DND-41 (cell line): ENCODE measurements at places on chromosomes 6 and 20.

DNA sequence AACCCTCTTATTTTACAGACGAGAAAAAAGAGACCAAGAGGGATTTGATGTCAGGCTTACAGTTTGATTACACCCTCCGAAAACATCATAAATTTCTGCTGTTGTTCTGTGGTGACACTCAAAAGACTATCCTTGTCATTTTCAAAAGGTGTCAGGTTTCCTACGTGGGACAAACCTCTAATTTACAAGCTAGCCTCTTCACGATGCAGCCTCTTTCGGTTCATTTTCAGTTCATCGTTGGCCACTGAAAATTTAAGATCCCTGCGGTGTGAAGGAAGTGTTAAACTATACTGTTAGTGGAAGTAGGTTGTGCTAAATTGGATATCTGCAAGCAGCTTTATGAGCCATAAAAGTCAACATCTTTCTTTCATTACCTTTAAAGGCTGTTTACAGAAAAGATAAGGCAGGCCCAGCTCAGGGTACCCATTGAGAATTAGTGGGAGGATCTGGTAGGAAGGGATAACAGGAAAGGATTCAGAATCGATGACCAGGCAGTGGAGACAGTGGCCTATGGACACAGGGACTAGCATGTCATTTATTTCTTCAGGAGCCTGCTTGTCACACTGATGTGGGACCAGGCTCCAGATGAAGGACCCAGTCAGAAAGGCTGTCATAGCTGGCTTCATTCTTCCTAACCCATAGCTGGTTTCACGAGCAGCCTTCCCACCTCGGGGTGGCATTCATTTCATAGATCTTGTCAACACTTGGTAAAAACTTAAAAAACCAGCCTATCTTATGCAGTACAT lies 329.1 kb upstream of the SOX4 start:
- no peak for DNase-seq

DNA sequence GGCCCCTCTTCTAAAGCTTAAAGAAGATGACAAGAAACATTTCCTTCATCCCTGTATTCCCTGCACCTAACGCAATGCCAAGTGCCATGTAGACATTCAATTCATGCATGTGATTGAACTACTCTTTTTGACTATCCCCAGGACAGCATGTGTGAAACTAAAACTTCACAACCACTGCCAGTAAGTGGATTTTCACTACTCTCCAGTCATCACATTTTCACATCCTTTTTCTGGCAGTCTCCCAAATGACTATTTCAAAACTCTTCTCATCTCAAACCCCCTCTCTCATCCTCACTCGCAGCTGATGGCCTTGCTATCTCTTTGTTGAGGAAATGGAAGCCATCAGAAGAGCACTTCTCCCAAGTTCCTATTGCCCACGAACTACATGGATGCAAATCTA lies 122.6 kb downstream of the OPRM1 start:
- DNase-seq: no peak

GRCh38 chr20:59314997-59315396 lies 14.6 kb downstream of the EDN3 start:
- DNase-seq: no peak

- DNase-seq: no peak
Observed at GRCh38 chr20:5688431-5688972, 61.7 kb upstream of the SHLD1 start.

DNA sequence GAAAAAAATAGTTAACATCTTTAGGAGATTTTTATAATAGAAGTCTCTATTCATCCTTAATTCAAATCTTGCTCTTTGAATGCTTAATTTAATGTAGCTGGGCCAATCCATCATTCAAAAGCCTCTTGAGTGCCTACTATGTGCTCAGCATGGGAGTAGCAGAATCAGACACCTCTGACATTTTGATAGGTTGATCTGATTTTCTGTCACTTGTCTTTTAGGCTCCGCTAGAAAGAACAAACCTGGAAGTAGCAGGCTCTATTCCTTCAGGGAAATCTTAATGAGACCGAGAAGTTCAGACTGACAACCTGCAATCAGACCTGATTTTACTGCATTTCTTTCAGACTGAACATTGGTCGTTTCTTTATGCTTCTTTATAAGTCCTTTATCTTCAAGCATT lies 588.6 kb upstream of the MANEA start:
- DNase-seq: no peak

GRCh38 chr20:20711413-20711812 lies 1.0 kb downstream of the RALGAPA2 start:
- DNase-seq: peak; percentile 9

DNA sequence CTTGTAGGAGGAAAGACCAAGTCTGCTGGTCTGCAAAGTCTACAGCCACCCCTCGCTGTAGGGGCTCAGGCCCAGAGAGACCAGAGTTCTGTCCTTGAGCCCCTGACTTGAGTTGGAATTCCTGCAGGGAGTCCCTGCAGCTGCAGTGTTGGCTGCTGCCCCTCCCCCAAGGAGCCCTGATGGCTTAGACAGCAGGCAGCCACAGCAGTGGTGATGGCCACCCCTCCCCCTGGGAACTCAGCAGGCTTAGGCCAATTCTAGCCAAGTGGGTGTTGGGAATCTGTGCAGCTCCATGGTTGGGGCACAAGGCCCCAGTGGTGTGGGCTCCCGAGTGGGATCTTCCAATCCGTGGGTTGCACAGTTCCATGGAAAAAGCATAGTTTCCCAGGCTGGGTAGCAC lies 345.4 kb downstream of the CD109 start:
- no peak for DNase-seq

DNA sequence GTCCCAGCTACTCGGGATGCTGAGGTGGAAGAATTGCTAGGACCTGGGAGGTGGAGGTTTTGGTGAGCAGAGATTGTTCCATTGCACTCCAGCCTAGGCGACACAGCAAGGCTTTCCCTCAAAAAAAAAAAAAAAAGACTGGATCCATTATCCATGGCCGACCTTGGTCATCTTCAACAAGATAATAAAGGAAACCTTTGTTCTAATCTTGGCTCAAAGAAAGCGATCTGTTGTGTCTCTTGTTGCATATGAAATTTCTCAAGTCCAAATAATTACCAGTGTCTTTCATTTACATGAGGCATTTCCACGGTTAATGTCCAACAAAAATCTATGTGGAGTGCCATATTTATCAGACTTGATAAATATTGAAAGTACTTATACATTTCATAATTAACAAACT lies 23.7 kb upstream of the KIF16B start:
- no peak for DNase-seq

DNA sequence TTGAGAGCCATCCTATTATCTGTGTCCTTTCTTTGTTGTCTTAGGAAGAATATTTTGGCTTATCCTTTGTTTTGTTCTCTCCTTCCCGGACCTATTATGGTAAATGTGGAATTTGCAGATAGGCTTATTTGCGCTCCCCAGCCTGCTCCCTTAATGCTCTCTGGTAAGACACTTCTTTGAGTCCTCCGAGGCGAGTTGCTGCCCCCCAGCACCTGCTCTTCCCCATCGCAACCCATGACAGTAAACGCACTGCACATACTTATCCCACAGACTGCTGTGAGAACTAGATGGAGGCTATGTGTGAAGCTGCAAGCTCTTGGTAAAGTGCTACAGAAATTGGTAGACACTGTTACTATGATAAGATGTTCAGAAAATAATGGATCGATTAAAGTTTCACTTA lies 47.0 kb upstream of the ESR1 start:
- DNase-seq: no peak

DNA sequence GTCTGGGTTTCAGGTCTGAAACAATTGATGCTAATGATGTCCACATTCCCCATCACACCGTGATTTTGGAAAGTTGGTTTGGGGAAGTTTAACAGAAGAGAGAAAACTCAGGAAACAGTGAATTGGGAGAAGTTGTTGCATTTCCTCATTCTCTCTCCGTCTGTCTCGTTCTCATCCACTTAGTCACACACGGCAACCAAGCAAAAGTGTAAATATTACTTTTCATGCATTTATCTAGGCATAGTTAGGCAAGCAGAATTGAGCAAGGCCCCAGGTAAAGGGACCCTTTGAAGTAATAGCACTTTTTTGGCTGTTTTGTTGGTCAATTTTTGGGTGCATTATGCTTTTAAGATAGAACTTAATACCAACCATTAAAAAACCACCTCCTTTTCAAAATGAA lies 137.0 kb upstream of the SULF2 start:
- no peak for DNase-seq

DNA sequence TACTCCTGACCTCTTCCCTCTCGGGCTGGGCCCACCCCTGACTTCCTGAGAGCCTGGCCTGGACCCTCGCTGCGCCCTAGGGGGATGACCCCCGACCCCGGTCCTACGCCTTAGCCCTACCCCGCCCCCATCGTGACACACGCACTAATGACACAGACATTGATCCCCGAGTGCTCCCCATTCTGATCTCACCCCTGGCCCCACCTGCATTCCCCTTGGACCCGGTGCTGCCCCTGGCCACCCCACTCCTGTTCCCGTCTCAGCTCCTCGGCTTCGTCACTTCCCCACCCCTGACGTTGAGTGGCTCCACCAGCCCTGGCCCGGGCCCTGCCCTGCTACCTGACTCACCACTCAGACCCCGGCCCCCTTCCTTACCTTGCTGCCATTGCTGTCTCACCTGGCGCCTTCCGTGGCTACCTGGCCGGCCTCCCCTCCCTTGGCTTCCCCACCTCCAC lies 12.1 kb downstream of the RBCK1 start:
- DNase-seq: no peak

- no peak for DNase-seq
Observed at GRCh38 chr6:138468320-138469015, 30.8 kb downstream of the NHSL1 start.

GRCh38 chr6:37354526-37355384 lies 972 bp downstream of the RNF8 start:
- peak; percentile 29 for DNase-seq

DNA sequence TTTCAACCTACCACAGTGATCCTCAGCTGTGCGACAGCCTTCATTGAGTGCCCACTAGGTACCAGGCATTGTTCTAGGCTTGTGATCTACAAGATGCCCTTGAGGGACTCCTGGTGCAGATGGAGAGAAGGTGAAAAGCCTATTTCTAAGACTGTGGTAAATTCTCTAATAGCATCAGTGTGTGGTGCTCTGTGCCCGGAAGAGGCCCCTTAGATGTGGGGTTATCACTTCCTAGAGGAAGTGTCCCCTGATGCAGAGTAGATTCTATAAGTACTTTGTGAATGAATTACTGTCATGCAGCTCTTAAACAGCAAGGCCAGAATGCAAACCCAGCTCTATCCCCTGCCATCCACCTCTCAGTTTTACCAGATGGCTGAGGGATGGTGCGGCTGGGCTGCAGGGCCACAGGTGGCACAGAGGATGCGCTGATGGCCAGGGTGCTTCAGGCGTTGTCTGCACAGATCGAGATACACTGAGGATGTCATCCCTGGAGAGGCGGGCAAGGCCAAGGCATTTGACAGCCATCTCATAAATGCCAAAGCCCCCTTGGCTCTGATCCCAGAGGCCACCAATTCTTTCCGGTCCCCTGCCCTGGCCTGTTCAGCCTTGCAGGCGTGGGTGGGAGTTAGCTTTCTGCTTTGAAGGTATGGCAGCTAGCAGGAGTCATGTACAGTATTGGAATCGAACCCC lies 96.7 kb downstream of the TOX2 start:
- DNase-seq: peak; percentile 70

DNA sequence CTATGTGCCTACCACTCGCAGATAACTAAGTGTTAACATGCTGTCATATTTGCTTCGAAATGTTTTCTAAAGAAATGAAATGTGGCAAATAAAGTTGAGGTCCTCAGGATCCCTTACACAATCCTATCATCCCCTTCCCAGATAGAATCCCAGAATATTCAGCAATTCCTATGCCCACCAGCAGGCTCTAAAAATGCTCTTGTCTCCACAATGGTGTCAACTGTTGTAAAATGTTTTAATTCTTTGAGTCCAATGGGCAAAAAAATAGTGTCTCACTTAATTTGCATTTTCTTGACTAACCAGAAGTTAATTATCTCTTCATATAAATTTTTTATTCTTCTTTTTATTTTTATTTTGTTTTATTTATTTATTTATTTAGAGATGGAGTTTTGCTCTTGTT lies 103.9 kb upstream of the MAP7 start:
- no peak for DNase-seq

DNA sequence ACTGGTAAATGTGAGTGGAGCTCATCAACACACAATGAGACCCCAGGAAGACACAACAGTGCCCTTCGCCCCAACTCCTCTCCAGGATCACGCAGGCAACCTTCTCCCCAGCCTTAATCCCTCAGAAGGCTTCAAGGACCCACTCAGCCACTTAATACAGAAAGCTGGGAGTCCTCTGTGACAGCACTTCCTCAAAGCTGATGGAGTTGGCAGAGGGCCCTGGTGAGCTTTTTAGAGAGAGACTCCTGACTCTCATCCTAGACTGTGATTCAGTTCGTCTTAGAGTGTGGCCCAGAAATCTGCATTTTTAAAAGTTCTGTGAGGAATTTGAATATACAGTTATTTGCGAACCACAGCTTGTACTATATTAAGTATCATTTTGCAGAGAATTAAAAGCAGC lies 187.7 kb downstream of the UST start:
- no peak for DNase-seq

DNA sequence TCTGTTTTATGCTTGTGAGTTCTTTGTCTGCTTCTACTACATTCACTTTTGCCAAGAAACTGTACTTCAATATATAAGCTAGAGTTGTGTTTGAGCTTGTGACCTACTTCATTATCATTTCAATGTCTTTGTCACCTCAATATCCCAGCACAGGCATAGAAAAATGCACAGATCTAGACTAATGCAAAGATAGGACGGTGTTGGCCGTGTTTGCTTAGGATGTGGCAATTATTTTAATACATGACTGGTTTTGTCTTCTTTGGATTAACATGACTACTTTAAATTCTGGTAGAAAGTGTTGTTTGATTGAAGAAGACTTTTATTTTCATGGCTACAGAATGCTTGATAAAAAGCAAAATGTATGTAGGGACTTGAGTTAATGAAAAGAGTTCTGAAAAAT lies 1075.0 kb upstream of the GJE1 start:
- no peak for DNase-seq

- no peak for DNase-seq
Observed at GRCh38 chr6:69985180-69985579, 118.8 kb downstream of the COL19A1 start.

DNA sequence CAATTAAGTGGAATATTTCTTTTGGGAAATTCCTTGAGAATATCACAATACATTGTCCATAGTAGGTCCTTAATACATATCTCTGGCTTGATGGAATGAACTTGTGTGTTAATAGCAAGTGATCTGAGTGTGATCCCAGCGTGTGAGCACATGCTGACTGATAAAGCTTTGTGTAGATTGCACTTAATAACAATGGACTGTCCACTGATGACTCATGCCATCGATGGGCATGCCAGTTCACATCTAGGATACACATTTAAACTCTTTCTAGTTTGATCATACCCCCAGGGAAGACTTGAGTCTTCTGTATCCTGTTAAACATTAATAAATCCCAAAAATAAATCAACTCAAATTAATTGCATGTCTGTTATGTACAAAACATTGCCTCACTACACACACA lies 454.3 kb upstream of the SPTLC3 start:
- no peak for DNase-seq

DNA sequence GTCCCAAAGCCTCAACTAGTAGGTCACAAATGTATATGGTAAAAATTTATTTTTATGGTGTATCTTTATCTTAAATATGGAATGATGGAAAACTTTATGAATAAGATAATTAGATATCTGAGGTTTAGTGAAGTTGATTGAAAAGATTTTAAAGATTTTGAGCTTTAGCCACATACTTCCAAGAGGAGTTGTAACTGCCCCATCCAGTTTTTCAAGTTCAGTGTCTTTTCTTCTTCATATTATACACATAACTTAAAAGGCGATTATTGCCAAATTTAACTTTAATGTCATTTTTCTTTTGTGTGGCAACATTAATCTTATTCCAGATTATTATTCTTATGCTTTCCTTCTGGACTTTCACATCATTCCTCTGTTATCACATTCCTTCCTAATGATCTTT lies 266.4 kb downstream of the TINAG start:
- DNase-seq: no peak
